Retina (tissue), 1 donor: ENCODE measurements at places on chromosomes 11 and 22.

DNA sequence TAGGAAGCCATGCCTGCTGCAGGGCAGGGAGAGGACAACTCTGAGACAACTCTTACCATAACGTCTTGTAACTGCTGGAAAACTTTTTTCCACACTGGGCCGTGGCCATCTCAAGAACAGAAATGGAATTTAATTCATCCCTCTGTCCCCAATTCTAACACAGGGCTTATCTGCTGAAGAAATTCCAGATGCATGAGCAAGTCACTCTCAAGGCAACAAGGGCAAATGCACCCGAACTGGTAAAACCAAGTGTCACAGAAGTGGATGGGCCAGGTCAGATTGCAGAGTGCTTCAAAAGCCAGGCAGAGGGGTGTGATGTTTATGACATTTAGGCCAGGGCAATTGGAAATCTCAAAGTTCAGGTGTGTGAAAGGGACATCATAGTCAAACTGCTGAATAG, 7.4 kb downstream of the SMPD1 start:
- no peak for DNase-seq

- no peak for DNase-seq
These were observed at the start of gene IFITM5 for GRCh38 chr11:299081-299891. IFITM5 (minus strand) TSS chr11:299526; CDS start chr11:299490, 36 bp downstream.

DNA sequence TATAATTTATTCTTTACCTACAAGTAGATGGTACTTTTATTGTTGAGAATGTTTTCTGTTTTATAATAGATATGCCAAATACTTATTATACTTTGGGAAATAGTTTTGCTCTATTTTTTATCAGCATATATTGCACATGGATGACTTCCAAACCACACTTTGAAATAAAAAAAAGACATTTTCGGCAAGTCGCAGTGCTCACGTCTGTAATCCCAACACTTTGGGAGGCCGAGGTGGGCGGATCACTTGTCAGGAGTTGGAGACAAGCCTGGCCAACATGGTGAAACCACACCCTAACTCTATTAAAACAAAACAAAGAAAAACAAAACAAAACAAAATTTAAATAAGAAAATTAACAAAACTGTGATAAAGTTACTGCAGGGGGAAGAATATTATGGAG, 983.9 kb upstream of the CNTN5 start:
- DNase-seq: no peak

DNA sequence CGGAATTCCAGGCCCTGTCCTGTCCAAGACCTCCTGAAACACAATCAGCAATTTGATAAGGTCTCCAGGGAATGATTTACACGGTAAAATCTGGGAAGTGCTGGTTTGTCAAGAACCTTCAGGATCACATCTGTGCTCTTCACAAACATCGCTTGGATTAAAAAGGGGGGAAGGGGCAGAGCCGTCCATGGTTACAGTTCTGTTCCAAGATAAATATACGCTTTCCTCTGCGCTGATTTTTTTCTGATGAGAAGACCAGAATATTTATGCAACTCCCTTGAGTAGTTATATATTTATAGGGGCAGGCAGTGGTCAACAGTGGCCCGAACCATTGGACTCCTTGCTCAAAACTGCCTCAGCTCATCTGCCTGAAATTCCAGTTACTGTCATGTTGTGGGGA, 9.2 kb upstream of the APOL5 start:
- DNase-seq: no peak

DNA sequence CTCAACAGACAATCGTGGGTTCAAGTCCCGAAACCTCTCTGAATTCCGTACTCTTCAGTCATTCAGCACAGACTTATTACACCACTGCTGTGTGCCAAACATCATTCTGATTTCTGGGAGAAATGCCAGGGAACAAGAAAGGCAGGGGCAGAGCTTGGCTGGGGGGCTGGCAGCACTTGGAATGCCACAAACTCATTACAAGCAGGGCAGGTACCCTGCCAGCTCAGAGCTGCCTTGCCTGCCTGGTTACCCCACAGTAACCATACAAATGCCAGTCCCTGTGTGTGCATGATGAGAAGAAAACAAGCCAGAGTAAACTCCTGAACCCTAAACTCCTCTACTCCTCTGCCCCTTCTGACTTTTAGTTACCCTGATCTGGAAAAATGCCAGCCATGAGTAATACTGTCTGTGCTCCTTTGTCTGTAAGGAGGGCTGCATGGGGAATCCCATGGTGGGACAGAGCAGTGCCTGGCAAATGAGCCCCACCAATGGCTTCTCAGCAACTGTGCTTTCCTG, 6.9 kb upstream of the RAD9A start:
- no peak for DNase-seq
